ENCODE measurements at places on chromosomes 2 and 18.

DNA sequence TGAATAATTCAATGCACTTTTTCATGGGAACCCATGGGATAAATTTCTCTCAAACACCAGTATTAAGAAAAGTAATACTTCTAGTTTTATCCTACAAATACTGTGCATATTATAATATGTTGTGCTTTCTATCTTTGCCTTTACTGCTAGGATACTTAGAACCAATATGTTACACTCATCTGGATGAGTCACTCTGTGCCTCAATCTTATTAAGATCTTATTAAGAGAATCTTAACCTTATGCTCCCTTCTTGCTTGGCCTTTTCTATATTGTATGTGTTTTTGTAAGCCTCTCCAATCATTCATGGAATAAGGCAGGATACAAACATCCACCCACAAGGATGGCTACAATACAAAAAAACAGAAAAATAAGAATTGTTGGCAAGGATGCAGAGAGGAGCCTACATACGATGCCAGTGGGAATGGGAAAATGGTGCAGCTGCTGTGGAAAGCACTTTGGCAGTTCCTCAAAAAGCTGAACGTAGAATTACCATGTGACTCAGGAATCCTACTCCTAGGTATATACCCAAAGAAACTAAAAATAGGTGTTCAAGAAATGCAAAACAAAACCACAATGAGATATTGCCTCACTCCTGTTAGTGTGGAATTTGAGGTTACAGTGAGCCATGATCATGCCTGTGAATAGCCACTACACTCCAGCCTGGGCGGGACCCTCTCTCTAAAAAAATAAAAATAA, 10.7 kb upstream of the TWSG1 start:
- DNase-seq = peak; percentile 68

DNA sequence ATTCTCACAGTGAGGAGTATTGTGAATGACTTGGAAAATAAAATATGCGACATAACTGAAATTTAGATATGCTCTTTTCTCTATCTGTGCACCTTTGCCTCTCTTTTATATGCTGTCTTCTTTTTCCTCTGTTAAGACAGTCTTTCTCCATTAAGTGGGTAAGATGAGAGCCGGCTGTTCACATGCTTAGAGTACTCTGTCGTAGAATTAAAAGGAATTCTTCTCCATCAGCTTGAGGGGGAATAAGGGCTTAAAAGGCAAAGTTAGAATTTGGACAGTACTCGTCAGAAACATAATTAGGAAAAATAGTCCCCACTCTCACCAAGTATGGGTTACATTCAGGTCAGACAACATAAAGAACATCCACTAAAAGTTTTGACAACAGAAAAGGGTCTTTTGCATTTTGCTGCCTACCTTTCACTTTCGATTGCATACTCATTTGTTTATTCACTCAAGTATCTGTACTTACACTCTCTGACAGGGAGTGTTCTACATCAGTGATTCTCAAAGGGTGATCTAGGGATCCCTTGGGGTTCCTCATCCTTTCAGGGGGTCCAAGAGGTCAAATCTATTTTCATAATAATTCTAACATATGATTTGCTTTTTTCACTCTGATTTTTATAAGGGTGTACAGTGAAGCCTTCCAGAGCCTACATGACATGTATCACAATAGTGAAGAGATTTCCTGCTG, 48.0 kb downstream of the ARHGAP15 start:
- no peak for DNase-seq

DNA sequence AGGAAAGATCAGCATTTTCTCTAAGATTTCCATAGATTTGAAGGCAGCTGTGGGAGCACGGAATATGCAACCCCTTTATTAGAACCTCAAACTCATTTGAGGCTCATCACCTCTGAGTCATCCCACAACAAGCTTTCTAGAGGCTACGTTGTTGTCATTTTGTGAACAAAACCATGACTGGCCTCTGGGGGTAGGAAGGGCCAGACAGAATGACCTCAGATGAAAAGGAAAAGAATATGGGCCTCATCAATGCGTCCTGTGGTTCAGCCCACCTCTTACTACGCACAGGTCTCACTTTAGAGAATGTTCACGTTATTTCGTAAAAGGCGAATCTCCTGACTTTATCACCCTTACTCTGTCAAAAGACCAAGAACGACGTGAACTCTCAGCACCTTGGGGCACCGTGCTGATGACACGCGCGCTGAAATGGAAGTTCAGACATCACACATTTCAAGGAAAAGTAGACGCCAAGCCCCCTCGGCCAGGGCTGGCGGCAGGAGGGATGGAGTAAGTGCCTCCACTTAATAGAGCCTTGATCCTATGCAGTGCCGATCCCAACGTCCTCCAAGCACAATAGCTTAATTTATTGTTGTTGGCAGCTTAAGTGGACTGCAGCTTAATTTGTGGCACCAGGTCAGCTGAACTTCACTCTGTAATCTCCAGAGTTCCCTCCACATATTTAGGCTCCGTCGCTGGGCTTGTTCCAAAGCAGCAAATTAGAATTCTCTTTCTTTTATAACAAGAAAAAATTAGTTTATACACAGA, 208.3 kb downstream of the EIPR1 start:
- DNase-seq = peak; percentile 56

- DNase-seq = no peak
These were observed 256.2 kb downstream of the TSN start for GRCh38 chr2:122011493-122012270.

DNA sequence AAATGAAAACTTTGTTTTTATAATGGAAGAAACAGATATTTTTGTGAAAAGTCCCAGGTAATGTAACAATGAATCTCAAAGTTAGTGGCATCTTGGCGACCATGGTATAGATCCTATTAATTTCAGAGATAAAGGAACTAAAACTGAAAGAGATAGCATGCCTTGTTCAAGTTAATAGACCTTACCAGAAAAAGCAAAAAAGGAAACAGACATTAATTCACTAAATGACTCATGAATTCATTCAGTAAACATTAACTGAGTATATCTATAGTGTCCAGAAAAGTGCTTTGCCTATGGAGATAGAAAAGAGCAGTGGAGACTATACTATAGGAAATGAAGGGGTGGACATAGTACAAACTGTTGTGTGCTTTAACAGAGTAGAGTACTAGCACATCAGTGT, 763.3 kb downstream of the TRIB2 start:
- no peak for DNase-seq

- DNase-seq = no peak
These were observed 31.9 kb downstream of the ADCY3 start for GRCh38 chr2:24888177-24888576.

DNA sequence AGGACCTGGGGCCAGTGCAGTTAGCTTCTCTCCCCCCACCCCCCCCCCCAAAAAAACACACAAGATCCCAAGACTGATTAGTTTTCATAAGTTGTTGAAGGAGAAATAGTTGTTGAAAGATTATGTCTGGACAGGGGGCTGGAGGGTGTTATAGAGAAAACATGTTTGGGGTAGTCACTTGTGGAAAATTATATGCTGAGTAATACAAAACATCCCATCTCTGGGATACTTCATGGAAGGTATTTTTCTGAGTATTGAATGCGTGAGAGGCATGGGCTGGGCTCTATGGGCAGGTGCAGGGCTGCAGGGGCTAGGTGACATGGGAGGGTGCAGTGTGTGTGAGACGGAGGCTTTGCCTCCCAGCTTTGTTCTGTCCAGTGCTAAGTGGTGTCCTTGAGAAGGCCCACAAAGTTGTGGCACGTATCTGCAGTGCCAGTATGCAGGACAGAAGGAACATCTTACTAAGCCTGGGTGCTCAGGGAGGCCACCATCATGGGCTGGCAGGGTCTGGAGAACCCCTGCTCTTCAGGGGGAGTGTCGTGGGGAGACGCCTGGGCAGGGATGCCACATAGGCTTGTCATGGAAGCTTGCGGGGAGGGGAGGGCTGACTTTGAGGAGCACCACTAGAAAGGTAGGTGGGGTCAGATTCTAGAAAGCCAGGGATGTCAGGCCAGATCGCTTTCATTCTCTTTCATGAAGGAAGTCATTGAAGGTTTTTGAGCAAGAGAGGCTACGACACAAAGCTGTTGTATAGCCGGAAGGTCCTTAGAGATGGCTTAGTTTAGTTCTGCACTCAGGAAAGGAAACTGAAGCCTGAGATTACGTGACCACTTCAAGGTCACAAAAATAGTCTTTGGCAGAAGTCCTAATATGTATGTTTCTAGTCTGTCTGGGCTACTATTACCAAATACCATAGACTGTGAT, 232.0 kb downstream of the LDLRAD4 start:
- DNase-seq = no peak

GRCh38 chr18:68034296-68034695, 517.8 kb upstream of the DSEL start:
- DNase-seq = peak; percentile 4

- DNase-seq = no peak
These were observed 23.2 kb downstream of the CENPO start for GRCh38 chr2:24816404-24816803.

- no peak for DNase-seq
These were observed 36.6 kb downstream of the CYP26B1 start for GRCh38 chr2:72111061-72111460.

DNA sequence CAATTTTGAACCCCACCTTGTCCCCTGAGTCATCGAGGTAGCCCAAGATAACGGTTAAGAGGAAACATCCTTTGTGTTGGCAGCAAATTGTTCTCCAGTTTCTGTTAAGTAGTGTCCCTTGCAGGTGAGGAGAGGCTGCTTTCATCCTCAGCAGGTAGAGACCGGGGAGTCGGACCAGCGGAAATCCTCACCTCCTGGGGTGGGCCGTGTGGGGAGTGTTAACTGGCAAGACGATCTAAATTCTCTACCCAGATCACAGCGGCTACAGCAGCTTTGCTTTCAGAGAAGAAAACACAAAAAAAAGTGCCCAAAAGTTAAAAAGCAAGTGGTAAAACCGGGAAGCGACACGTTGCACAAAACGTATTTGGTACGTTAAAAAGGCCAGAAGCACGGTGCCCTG, 63.2 kb downstream of the ADI1 start:
- DNase-seq = no peak

DNA sequence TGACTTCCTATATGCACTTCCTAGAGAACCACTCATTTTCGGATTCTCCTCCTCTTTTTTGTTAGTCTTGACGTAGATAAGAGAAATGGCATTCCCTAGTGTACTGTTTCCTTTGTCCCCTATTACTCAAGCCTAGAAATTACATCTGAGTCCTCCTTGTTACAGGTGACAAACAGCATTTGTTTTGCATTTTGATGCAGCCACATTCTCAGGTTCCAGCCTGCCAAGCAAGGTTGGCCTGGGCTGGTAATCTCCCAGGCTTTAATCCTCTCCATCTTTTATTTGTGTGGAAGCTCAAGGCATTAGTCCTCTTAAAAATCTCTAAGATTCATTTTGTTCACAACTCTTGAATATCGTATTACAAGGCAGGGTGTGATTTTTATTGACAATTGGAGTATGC, 318.0 kb upstream of the NRP2 start:
- no peak for DNase-seq

GRCh38 chr2:117771969-117772630, 42.4 kb upstream of the DDX18 start:
- peak; percentile 38 for DNase-seq

DNA sequence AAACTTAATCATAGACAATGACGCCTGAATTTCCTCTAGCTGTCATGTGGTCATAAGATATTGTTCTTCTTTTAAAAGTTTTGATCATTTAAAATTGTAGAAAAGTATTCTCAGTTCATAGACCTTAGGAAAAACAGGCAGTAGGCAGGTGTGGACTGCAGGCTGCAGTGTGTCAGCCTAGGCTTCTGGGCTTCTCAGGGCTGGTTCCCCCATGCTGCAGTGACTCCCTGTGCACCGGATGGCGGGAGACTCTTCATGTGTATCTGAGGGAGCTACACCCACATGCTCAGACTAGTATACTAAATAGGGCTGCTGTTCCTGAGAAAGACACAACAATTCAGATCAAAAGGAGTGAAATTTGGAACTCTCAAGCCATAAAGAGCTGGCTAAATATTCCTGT, 72.4 kb downstream of the PXDN start:
- no peak for DNase-seq

GRCh38 chr18:49019446-49020045, 68.8 kb upstream of the SMAD7 start:
- no peak for DNase-seq

GRCh38 chr2:214217136-214217535, 193.7 kb upstream of the VWC2L start:
- no peak for DNase-seq

- DNase-seq = no peak
These were observed 179.0 kb downstream of the TWIST2 start for GRCh38 chr2:239026711-239027361.

- no peak for DNase-seq
These were observed 52.9 kb downstream of the RNU4ATAC start for GRCh38 chr2:121583555-121583954.

DNA sequence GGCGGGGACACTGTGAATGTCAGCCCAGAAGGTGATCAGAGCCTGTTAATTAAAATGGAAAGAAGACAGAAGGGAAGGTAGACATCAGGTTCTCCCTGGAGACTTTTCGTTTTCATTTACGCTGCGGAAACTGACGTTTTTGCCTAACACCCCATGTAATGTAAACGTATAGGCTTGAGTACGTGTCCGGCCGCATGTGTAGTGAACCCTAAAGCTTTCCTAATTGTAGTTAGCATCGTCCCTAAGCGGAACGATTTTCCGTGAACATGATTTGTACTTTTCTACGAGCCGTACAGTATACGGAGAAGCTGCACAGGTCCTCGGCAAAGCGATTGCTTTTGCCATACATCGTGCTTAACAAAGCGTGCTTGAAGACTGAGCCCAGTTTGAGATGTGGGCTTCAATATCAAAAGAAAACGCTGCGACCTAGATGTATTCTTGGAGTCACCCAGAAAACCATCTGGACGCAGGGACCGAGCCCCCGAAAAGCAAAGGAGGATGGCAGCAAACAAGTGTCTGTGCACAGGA, 284 bp downstream of the TIMM21 start:
- no peak for DNase-seq

DNA sequence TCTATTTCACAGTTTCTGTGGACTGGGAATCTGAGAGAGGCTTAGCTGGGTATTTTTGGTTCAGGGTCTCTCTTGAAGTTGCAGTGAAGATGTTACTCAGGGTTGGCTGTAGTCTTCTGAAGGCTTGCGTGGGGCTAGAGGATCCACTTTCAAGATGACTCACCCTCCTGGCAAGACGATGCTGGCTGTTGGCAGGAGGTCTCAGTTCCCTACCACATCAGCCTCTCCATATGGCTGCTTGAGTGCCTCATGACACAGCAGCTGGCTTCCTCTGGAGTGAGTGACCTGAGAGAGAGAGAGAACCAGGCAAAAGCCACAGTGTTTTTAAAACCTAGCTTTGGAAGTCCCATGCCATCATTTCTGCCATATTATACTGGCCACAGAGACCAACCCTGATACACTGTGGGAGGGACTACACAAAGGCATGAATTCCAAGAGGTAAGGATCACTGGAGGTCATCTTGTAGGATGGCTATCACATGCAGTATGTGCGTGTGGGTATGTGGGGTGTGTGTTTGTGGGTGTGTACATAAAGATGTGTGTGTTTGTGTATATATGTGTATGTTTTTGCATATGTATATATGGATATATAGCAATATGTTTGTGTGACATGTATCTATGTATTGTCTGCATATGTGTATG, 25.1 kb downstream of the DNPEP start:
- DNase-seq = peak; percentile 94

GRCh38 chr2:236745420-236746210, 176.0 kb downstream of the ACKR3 start:
- peak; percentile 93 for DNase-seq

- DNase-seq = no peak
These were observed 27.6 kb upstream of the SNED1 start for GRCh38 chr2:240970816-240971215.

All from astrocyte of the spinal cord (primary cell).